ENCODE measurements at places on chromosomes 12 and 14. TPM values are rescaled to one million over a fixed set of nuclear protein-coding genes. Genes with fewer than 3 reads are reported as not detected.

CCNT1 gene
- 25.2 TPM for total RNA-seq

AMN gene
- 0.94 TPM for total RNA-seq

C14orf119 gene
- 23.9 TPM for total RNA-seq

GRCh38 chr12:102452605-102453004 is 27.8 kb downstream of the IGF1 start:
- H3K4me3 ChIP-seq: no peak overlapping the region
- no peak overlapping the region for H3K27ac ChIP-seq
- H3K4me1 ChIP-seq: no peaks in the 10 kb centered on the region

DNA sequence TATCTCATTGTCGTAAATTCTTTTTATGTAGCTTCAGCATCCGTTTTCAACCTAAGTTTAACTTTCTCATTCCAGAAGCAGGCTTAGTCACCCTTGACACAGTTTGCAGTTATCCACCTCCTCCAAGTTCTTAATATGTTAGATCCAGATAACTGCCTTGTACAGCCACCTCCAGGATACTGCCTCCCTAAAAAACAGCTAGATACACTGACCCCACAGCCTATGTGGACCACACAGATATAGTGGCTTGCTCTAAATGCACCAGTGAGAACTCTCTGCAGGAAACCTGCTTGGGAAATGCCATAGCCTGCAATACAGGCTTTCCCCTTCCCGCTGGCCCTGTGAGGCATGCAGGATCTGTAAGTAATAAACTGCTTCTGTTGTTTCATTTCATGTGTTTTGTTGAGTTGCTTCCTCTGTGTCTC is 11.1 kb upstream of the RTL1 start:
- H3K4me3 ChIP-seq: no peak overlapping the region
- H3K36me3 ChIP-seq: no peaks in the 10 kb centered on the region
- no peak for DNase-seq
- peaks cover 4% of the 10 kb centered on the region for H3K27me3 ChIP-seq
